Activated CD4-positive, alpha-beta T cell treated with anti-CD3 and anti-CD28 coated beads, Interleukin-2, amount 50 U/mL, for 48 hours (primary cell): ENCODE measurements at places on chromosomes 11 and 22.

GRCh38 chr11:5274395-5274794 lies 4.7 kb upstream of the HBE1 start:
- DNase-seq: no peak

- no peak for DNase-seq
These were observed 17.8 kb upstream of the RAPSN start for GRCh38 chr11:47466701-47467250.

DNA sequence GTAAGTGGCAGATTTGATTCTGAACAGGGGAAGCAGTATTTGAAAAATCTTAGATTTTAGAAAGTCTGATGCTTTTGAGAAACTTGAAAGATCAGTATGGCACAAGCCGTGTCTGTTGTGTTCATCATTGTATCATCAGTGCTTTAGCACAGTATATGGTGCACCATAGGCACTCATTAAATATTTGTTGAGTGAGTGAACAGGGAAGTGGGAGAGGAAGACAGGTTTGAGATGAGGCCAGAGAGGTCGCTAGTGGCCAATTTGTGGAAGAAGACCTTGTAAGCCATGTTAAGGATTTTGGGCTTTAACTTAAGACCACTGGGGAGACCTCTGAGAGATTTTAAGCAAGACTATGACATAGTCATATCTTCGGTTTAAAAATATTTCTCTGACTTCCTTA lies 12.9 kb downstream of the CHEK1 start:
- no peak for DNase-seq

DNA sequence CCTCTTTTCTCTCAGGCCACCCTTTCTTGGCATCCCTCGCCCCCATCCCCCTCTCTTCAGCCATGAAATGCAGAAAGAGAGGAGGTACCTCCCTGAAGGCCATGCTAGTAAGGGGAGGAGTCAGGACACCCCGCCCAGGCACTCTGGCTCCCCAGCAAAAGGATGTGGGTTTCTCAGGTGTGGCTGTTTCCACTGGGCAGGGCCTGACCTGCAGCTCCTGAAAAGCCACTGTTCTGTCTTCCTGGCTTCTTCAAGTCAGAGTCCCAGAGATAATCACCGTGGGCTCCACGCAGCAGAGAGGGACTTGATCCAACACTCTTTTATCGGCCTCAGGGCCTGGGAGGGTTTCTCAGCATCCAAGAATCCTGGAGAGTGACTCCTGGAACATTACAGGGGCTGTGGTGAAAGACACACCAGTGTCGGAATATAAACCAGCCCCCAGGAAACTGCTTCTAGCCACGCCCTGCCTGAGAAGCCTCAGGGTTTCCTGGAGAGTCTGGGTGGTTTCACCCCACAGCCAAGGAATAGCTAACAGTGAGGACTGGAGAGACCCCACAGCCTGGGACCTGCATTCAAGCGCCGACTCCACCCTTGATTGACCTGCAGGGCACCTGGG lies 45.7 kb upstream of the TSPAN18 start:
- DNase-seq: peak; percentile 60

DNA sequence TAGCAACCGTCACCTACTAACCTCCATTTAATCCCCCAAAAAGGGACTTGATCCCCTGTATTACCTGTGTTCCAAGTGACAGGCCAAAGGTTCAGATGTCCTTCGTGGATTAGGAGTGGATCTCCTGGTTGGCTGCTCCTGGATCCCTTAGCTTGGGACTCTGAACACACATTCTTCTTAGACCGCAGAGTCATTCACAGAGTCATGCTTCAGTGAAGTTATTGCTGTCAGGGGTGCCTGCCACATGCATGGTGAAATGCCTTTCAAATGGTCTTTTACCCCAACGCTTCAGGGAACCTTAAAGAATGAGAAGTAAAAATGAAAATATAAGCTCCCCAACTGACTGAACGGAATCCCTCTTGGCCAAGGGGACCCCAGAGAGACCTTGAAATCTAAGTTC lies 49.1 kb downstream of the ADAMTS8 start:
- no peak for DNase-seq

DNA sequence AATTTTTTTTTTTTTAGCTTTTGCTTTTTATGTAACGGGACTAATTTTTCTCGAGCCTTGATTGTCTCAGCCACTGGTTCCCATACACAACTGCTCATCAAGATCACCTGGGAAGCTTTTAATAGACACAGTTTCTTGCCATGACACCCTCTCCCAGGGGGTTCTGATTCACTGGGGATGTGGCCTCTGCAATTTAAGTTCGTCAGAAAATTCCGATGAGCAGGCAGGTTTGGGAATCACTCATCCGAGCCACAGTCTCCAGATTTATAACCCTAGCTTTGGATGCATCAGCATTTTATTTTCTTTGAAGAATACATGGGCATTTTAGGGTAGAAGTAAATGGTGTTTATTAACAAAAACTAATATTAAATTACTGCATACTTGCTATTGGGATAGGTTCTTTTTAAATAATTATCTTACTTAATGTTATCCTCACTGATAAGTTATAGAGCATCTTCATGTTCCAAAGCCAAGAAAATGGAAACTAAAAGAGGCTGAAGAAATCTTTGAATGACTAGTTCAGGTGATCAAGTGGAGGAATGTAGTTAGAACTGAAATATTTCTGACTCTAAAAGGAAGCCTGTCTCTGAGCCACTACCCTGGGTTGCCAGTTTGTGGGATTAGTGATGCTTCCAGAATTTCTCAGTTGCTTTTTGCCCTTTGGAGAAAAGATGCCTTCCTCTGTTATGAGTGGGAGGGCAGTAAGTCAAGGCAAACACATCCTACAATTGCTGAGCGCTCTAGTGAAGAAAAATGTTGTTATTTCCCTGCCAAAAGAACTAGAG lies 319.0 kb downstream of the DDX10 start:
- DNase-seq: no peak

DNA sequence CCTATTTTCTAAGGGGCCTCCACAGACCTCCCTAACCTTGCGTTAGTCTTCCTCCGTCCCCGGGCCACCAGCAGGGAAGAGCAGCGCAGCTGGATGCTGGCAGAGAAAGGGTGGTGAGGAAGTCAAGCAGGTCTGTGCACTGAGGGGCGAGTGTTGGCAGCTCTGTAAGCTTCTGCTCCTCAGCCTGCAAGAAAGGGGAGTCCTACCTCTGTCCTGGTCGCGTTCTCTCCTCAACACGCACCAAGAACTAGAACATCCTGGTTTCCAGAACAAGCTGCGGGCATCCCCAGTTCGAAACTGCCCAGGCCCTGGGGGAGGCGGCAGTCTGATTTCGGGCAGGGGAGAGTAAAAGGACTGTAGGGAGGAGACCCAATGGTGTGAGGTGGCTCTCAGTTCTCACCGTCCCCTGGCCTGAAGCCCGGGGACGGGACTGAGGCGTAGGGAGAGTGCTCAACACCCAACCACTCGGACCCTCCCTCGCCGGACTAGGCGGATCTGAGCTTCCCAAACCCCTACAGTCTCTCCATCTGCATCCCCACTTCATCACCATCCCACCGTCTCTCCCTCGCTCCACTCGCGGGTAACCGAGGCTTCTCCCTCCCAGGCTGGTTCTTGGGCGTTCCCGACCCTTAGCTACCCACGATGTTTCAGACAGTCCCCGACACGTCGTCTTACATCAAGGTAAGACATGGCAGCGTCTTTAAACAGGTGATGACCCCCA lies 7.7 kb upstream of the FLI1 start:
- no peak for DNase-seq

GRCh38 chr11:122213171-122213570 lies 97.2 kb upstream of the BLID start:
- DNase-seq: no peak

DNA sequence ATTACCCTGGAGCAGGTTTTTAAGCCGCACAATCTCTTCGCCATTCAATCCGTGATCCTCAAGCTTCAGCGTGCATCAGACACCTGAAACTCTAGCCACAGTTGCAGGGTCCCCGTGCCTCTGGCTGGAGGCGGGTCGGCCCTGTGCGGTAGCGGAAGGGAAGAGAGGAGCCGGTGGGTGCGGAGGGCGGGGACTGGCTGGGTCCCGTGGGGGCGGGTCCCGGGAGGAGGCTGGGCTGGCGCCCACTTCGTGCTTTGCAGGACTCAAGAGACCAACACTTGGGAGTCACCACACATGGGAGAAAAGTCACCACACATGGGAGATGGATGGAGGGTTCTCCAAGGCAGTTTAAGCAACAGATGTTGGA lies 772 bp downstream of the C22orf15 start:
- peak; percentile 65 for DNase-seq

GRCh38 chr22:27765706-27766291 lies 35.8 kb downstream of the MN1 start:
- DNase-seq: no peak

DNA sequence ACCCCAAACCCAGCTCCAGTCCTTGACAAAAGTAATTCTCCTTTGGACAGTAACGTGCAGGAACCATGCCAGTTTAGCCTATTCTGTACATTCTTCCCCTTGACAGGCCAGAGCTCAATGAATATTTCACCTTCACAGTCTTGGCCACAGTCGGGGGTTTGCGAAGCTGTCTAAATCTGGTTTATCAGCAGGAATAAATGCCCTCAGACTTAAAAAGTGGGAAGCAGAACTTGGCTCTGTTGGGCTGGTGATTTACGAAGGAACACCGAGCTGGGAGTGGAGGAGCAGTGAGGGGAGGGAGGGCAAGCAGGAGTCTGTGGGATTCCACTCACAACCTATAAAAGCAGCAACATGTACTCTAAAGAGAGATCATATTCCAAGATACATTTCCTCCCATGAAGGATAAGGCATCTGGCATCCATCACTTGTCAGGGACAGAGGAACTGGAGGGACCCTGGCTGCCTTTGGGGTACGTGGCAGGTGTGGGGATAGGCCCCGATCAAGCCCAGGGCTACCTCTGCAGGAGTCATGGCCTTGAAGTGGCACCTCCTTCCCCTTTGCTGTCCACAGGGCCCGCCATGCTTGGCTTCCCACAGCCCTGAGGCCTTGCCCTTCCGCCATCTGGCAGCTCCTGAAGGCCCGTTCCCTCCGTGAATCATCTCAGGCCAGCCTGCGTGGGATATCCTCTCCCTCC lies 154.3 kb downstream of the ADAMTS15 start:
- DNase-seq: no peak

GRCh38 chr11:7555052-7555699 lies 41.4 kb downstream of the PPFIBP2 start:
- DNase-seq: no peak

- DNase-seq: no peak
These were observed 415.4 kb downstream of the MN1 start for GRCh38 chr22:27386186-27386585.

GRCh38 chr11:63537293-63538101 lies 889 bp downstream of the PLAAT4 start:
- peak; percentile 41 for DNase-seq

- no peak for DNase-seq
These were observed 234.4 kb upstream of the MTNR1B start for GRCh38 chr11:92735039-92735438.

DNA sequence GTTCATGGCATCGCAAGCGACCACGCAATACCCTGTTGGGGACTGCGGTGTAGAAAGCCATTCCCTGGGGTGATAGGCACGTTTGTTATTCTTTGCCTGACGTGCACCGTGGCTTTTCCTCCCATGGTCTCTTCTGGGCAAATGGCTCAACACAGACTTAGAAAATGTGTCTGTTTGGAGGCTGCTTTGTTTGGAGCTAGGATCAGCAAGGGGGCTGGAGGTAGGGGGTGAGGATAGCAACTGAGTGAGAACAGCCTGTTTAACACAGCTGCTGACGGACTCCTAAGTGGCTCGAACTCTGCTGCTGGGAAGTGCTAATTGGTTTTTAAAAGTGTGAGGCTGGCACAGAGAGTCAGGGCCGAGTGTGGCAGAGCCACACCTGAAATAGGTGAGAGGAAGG lies 16.1 kb upstream of the CHRM4 start:
- no peak for DNase-seq

DNA sequence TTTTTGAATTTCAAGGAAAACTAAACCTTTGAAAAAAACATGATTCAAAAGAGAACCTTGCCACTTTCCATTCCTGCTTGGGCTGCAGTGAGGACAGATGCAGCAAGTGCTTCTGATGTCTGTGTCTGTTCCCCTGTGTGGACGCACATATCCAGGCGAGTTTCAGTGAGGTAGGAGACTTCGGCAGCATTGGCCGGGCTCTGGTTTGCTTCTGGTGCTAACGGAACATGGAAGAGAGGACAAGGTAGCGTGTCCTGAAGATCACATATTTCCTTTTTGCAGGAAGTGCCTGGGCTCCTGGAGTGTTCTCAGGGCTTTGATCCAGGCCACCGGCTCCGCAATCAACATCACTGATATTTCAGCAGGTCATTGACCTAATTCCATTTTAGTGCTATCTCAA lies 33.1 kb upstream of the IGLL5 start:
- no peak for DNase-seq

- DNase-seq: no peak
These were observed 60.6 kb upstream of the TCF20 start for GRCh38 chr22:42331014-42331413.

DNA sequence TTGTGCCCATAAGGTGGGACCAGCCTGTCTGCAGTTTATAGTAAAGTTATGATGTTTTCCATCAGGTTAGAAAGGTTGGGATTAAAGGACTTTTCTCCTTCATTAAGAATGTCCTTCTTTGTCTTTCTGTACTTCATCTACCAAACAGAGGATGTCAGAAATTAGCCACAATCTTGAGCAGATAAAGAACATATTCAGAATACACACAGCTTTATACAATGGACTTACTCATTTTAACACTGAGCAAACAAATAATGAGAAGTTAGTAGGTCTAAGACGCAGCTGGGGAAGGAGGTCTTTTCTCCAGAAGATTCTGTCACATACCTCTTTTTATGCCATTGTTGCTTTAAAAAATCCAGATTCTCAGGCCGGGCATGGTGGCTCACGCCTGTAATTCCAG lies 57.0 kb upstream of the CYP2D6 start:
- no peak for DNase-seq
